ENCODE measurements at places on chromosomes 4 and X.

DNA sequence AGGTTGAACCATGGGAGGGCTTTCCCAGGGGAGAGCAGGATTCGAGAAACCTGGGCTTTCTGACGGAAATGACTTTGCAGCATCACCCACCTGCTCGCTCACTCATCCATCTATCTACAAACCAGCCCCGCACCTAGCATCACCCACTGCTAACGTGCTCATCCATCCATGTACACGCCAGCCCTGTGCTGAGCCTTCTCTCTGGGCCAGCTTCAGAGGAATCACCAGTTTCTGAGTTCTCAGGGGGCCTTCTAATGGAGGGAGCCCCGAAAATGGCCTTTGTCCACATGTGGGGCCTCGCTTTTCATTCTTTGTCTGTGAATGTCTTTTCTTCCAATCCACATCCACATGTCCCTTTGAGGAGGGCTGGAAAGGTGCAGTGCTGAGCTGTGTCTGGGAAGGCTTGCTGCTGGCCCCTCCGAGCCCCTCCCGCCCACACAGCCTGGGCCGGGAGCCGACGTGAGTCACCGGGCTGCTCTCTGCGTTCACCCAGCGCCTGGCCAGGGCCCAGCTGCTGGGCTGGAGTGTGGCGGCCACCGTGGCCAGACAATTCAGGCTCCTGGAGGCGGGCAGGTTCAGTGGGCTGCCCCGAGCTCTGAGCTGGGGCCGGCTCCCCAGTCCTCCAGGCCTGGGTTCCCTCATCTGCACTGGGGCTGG lies 14.7 kb downstream of the SORCS2 start:
- no peak for DNase-seq

DNA sequence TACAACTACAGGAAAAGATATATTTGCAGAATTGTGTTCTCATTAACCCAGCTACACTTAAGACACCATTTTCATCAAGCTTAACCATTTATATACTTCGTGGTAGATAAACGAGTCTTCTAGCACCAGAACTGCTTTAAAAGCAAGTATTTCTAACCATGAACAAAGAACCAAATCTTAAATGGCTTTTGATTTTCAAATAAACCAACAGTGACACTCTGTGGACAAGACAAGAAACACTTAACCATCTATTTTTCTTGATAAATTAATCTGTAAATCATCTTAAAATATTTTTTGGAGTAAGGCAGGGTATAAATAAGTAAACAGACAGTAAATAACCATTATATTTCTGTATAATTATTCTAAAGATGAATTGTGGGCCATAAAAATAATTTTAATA lies 10.2 kb downstream of the BEND2 start:
- DNase-seq, result no peak

GRCh38 chr4:139966383-139966782 lies 187.6 kb downstream of the MAML3 start:
- no peak for DNase-seq

DNA sequence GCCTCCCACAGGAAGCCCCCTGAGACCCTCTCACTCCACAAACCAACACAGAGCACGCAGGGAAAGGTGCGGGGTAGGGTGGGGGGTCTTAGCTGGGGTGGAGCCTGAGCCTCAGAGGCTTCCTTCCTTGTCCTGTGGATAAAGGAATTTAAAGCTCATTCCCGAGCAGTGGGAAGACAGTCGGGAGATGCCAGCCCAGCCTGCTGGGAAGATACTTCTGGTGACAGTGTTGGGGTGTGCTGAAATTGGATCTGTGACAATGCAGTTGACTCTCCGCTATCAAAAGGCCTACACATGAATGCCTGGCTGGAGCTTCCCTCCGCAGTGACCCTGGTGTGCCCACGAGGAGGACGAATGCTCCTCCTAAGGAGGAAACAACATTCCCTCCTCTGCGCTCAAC lies 45.5 kb downstream of the JAKMIP1 start:
- no peak for DNase-seq

DNA sequence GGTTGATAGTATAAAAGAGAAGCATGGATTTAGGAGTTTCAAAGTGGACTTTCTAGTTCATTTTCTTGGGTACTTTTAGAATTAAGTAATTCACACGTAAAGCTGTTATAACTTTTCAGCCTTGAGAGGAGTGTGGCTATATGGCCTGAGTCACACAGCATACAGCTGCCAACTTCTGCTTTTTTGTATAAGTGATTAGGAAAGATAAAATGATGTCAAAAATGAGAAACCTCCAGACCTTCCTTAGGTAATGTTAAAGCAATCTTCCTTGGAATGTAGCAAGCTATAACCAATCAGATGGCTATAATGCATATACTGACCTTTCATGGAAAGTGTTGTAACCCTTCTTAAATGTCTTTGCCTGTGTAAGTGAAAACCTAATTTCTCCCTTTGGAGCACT lies 39.2 kb downstream of the RAB40AL start:
- DNase-seq, result no peak

GRCh38 chr4:126375462-126376054 lies 1060.8 kb downstream of the FAT4 start:
- DNase-seq, result no peak

DNA sequence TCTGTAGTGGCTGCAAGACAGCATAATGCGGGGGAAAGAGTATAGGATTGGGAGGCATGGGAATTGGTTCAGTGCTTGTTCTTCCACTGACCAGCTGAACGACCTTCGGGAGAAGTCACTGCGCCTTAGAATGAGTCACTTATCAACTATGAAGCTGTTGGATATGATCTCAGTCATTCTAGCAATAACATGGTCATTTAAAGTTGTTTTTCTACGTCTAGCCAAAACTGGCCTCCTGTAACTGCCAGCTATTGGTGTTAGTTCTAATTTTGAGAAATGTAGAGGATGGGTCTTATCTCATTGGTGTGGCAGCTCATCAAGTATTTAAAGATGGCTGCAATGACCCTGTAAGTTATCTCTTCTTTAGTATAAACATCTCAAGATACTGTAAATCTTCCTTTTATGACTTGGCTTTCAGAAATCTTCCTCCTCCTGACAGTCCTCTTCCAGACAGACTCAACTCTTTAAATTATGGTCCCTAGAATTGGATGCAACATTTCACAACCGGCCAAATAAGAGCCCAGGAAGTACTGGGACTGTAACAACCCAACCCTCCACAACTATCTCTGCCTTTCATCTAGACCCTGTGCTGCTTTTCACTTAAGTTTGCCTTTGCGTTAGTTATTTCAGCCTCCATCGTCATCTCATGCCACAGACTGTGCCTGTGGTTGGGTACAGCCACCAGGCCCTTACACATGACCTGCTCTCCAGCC lies 243.3 kb downstream of the CBR4 start:
- no peak for DNase-seq

DNA sequence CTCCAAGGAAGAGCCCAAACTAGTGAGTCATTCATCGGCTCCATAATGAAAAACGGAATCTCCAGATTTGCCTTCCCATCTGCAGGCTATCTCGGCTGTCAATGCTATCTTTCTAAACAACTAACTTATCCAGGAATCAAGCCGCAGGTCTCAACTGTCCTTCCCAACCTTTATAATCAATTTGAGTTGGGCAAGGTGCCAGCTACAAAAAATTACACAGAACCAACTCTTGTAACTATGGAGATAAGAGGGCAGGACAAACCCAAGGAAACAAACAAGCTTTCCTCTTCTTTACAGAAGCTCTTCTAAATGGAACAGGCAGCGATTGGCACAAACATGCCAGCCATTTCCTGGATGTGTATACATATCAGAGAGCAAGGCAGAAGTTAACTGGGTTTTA lies 61.2 kb upstream of the RAI2 start:
- no peak for DNase-seq

DNA sequence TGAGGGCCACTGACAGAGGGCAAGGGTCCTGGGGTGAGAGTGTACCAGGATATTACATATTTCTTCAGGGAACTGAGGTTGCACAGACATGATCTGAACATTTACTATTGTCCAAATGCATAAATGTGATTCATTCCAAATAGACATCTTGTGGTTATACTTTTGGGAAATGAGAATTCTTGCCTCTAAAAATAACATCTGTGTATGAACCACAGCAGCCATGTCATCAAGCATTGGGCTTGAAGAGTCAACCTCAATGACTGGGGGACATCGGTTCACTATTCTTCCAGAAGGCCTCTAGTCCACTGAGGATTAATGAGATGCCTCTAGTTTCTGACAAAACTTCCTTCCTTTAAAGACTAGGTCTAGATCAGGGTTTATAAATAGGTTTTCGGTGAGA lies 193.1 kb upstream of the GPC4 start:
- no peak for DNase-seq

- DNase-seq, result no peak
Measured at GRCh38 chrX:53280331-53281320, 758 bp downstream of the IQSEC2 start.

GRCh38 chrX:153458476-153458875 lies 11.9 kb downstream of the HAUS7 start:
- DNase-seq, result no peak

DNA sequence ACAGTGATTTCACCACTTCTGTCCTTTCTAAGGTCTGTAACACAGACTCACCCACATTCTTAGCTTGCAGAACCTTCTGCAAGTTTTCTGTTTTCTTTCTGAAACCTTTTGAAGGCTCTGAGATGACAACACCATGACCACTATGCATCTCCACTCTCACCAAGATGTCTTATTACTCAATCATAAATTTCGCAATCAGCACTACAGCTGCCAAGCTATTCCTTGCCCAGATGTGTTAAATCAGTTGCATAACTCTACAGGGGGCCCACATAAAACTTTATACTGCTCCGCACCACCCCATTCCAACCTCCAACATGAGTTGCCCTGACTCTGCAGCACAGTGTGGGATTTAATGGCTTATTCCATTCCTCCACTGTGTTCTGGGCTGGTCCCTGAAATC lies 229.9 kb downstream of the COL25A1 start:
- DNase-seq, result no peak

GRCh38 chr4:139919004-139919403 lies 235.0 kb downstream of the MAML3 start:
- DNase-seq, result no peak

All from T-helper 2 cell treated with Interferon-gamma antibody and Interleukin-4, amounts not matched to agents 5 μg/mL and 100 μg/mL, for 36 hours (primary cell).